ENCODE measurements at places on chromosomes 1 and 21.

DNA sequence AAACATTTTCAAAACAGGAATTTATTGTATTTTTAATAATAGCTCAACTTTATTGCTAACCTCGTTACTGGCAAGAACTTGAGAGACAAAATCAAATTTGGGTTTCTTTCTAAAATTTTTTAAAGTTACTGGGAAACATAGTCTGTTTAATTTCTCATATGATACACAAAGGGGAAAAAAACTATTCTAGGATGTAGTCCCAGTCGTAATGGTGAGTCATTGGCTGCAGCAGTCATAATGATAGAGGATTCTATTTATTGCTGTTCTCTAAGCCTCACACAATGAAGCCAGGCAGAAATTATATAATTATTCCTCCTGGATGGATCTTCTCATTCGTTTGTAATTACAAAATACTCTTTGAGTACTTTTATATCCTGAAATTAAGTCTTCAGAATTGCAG lies 326.5 kb upstream of the SGIP1 start:
- DNase-seq = peak; percentile 18

GRCh38 chr1:218324226-218324580 lies 20.9 kb upstream of the TGFB2 start:
- DNase-seq = no peak

DNA sequence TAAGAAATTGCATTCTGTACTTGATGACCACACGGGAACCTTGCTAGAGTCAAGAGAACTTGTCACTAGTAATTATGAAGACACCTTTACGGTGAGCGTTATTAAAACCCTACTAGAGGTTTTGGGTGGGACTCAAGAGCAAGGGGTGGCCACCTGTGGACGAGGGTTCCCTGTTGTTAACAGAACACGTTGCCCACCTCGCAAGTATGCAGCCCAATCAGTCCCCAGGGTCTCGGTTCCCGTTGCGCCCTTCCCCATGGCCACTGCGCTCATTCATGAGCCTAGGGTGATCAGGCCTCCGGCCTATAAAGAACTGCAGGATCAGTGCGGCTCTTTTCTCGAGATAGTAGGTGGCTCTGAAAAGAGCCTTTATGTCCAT lies 30.2 kb upstream of the RNF187 start:
- no peak for DNase-seq

GRCh38 chr1:202117898-202118371 lies 4.8 kb upstream of the GPR37L1 start:
- DNase-seq = no peak

GRCh38 chr21:42746593-42747275 lies 93.3 kb downstream of the PDE9A start:
- DNase-seq = no peak

GRCh38 chr1:37147392-37147831 lies 113.1 kb upstream of the GRIK3 start:
- DNase-seq = peak; percentile 52

DNA sequence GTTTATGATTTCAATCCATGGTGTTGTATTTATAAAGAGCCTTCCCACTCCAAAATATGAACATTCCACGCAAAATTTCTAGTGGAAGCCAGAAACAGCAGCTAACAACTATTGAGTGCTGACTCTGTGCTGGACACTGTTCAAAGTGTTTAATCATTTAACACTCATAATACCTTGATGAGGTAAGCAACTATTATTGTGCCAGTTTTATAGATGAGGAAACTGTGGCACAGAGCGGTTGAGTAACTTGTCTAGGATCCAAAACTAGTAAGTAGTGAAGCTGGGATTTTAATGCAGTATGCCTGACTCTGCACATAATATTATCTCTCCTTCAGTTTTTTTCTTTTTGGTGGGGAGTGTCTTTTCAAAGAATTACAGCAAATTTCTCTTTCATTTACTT lies 228.3 kb downstream of the SLC35F3 start:
- DNase-seq = no peak

- DNase-seq = no peak
Observed at GRCh38 chr1:44642255-44642654, 32.0 kb downstream of the TMEM53 start.

GRCh38 chr1:231337043-231337471 lies 595 bp downstream of the EXOC8 start:
- no peak for DNase-seq

DNA sequence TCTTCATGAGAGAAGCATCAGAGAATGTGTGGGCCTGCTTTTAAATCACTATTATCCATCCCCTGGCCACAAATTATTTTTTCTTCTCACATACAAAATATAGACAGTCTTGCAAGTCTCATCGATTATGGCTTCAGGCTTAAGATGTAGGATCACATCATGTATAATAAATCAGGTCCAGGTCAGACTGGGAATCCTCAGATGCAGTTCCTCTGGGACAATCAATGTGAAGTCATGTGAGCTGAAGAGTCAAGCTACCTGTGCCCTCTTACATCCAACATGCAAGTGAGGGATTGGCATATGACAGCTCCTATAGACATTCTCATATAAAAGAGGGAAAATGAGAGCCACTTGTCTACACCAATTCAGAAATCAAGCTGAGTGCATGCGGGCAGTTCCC lies 631.8 kb downstream of the PTPRU start:
- no peak for DNase-seq

DNA sequence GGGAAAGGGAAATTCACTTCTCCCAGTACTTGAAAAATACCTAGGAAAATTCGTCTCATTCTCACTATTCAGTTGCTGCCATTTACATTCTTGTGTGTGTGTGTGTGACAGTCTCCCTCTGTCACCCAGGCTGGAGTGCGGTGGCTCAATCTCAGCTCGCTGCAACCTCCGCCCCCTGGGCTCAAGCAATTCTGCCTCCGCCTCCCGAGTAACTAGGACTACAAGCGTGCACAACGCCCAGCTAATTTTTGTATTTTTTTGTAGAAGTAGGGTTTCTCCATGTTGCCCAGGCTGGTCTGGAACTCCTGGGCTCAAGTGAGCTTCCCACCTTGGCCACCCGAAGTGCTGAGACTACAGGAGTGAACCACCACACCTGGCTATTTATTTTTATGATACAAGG lies 1.2 kb downstream of the SNAPIN start:
- DNase-seq = no peak

DNA sequence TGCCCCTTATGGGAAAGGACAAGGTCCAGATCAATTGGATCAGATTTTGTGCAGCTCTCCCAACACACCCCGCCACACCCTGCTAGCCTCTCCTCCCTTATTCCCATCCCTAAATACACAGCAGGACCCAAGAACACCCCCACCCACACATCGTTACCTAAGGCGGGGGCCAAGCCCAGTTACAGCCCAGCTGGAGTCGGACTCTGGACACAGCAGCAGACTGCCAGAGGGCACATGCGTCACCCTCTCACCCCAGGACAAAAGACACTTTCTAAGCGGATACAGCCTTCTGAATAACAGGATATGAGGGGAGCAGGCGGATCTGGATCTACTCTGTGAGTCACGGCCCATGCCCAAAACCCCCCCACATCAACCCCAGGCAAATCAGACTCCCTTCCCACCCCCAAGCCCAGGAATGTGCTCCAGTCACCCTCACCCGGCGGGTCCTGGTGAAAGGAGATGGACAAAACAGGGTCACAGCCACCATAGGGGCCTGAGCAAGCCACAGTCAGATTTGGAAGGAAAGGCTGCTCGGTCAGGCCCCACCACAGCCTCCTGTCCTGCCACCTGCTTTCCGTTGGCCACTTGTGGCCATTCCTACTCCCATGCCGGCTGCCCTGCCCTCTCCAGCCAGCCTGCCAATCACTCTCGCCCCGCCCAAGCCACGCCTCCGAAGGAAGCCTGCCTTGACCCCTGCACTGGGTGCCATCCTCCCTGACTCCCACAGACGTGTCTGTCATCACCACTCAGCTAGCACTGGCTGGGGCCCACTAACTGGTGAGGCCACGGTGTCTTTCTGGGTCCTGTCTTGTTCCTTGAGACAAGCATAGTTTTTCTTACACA lies 4.0 kb downstream of the S100A16 start:
- DNase-seq = no peak

DNA sequence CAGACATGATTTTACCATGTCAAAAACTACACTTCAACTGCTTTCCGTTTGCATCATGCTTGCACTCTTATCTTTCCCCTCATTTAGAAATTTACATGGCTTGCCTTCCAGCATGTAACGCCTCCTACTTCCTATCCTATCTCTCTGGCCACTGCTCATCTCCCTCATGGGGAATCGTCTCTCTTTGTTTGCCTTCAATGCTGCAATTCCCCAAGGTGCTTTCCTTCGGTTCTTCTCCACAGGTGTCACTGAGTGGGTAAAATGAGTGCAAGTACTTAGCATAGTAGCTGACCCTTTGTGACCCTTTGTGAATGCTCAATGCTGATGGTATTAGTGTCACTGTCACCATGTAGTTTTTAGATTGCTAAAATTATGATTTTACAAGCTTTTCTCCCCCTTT lies 63.1 kb downstream of the APP start:
- DNase-seq = peak; percentile 16

GRCh38 chr1:17984583-17984982 lies 123.0 kb upstream of the IGSF21 start:
- peak; percentile 20 for DNase-seq

GRCh38 chr21:44357064-44357837 lies 3.8 kb downstream of the TRPM2 start:
- no peak for DNase-seq

DNA sequence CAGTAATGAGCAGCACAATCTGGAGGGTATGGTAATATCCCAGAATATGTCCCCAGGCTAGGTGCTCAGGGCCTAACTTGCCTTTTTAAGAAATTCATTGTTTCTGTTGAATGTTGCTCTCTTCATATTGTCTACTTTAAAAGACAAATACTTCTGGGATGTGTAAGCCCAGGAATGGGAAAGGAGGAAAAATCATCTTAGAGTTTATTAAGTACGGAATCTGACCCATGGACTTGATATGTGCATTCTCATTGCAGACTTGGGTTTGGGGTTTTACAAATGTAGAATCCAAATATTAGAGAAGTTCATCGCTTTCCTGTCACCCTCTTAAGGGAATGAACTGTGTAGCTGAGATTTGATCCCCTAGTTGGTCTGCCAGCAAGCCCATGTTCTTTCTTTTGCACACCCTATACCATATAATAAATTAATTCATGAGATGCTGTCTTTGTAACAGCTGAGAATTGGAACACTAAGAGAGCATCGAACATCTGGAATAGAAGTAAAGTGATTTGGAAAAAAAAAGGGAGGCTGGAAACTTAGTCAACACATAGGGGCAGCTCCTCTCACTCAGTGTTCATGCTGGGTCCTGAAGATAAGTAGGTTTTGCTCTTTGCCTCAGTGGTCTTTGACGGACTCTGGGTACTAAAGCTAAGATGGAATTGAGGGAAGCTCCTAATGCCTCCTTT lies 235.8 kb upstream of the C1orf105 start:
- DNase-seq = no peak

DNA sequence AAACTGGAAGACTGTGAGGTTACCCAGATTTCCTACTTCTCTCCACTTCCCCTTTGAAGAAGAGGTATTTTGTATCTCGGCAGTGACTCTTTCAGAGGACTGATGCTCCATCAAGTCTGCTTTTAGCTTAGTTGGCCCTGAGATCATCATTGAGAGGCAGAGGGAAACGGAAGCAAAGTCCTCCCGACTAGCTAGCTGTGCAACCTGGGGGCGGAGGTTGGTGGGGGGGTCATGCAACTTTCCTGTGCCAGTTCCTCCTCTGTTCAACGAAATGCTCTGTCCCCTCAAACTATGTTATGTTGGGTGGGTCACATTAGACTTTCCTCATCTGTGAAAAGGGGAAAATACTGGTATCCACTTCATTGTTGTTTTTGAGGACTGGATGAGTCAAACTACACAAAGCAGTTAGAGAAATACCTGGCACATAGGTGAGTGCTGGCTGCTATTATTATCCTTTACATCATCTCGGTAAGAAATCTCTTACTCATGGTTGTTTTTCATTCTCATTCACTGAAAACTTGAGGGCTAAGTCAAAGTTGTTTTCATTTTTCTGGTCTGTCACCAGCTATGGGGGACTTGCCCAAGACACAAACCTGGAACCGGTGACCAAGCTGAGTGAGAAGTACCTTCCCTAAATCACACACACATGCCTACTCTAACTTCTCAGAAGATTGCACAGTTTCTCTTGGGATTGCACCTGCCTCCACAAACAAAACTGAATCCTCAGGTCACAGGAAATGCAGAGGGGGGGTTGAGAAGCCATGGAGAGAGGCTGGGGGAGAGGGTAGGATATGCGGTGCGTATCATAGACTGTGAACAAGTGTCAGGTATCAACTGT lies 83.3 kb downstream of the ABCA4 start:
- DNase-seq = no peak

DNA sequence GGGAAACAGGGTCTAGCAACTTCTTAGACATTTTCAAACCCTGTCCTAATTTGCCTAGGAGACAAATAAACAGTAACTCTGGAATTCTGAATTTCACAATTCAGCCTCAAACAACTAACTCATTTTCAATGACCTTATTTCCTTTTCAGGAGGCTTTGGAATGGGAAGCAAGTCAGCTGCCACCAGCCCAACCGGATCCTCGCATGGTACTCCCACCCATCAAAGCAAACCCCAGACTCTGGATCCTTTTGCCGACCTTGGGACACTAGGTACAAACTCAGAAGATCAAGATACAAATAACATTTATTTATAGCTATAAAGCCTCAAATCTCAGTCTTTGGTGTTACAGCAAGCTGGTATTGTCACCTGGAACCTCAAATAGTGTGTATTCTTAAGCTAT lies 18.9 kb upstream of the LEPR start:
- DNase-seq = no peak

GRCh38 chr1:204314171-204314892 lies 45.4 kb downstream of the PLEKHA6 start:
- peak; percentile 94 for DNase-seq

DNA sequence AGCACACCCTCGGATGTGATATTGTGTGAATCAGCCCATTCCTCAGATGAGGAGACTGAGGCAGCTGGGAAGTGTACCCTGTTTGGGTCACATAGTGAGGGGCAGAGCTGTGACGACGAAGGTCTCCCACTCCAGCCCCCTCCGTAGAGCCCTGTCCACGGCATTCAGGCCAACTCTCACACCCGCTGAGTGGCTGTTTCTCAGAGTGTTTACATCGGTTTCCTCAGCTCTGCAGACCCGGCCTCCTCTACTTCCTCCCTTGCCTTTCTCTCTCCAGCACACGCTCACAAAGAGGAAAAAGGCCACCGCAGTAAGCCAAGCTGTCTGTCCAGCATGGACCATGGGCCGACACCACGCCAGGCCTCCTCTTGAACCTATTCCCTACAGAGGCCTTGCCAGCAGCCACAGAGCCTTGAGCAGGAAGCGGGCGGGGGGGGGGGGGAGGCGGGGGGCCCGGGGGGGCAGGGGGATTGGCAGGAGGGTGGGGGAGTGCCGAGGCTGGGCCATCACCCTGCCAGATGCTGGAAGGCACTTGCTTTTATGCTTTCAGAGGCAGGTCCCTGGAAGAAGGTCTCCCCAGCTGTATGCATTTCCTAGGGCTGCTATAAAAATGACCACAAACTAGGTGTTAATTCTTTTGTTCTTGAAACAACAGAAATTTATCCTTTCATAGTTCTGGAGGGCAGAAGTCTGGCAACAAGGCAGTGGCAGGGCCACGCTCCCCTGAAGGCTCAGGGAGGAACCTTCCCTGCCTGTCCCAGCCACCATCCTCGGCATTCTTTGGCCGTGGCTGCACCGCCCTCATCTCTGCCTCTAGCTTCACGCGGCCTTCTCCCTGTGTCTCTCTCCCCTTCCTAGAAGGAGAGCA lies 178.4 kb downstream of the PSMG1 start:
- no peak for DNase-seq

- no peak for DNase-seq
Observed at GRCh38 chr1:51313961-51314777, 16.2 kb downstream of the TTC39A start.
